Activated naive CD4-positive, alpha-beta T cell (primary cell): ENCODE measurements at places on chromosomes 7 and 10.

DNA sequence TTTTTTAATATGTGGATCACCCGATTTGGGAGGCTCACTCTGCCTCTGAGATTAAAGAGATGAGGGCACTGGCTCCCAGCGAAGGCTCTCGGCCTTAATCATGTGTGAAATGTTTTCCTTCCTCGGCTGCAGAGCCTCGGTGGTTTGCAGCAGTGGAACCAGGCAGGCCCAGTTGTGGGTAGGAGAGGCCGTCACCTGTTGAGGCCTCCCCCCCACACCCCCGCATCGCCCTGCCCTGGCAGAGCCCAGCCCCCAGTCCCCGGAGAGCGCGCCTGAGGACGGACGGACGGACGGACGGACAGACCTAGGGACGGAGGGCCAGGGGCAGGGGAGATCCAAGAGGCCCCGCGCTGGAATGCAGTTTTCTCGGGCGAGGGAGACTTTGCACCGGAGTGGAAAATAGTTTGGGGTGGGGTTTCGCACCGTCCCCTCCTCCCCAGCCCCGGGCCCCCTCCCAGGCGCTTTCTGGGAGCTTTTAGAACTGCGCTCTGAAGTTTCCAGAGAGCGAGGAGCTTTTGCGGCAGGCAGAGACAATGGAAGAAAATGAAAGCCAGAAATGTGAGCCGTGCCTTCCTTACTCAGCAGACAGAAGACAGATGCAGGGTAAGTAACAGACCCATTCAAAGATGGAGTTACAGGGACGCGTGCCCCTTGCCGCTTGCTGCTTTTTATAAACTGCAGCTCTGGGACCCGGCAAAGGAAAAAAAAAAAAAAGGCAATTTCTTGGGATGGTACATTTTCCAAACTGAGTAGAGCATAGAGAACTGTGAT lies at the start of gene KIAA1217:
Gene KIAA1217, plus strand, starts transcription at position 478 of the 771 bp plus-strand sequence. Its CDS starts 56 bp downstream, at position 534.
- no peak for DNase-seq

DNA sequence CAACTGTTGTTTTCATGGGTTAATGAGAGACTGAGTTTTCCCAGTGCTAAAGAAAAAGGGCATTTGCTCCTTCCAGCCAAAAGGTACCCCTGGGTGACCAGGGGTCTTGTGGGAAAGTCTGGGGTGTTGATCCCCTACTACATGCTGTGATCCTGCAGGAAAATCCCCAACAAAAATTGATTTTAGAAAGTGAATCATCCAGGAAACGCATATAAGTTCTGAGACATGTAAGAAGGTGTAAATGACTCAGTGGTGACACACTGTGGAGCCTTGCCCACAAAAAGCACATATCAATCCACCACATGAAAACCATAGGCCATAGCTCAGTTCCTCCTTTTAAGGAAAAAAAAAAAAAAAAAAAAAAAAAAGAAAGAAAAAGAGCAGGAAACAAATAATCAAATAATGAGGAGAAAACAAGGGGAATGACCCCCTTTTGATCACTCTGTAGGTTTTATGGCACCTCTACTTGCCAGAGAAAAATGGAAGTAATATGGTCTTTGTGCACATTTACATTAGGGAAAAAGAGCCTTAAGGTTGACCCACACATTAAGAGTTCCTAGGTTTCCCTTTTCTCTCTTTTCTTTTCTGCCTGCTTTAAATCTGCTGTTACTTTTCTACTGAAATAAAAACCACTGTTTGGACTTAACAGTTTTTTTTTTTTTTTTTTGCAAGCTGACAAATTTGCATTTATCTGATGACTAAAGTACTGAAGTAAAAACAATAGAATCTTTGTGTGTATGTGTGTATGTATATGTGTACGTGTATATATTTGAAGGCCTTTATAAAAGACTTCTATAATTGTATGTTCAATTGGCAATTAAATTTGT lies 386.0 kb downstream of the KIF20B start:
- DNase-seq: no peak

DNA sequence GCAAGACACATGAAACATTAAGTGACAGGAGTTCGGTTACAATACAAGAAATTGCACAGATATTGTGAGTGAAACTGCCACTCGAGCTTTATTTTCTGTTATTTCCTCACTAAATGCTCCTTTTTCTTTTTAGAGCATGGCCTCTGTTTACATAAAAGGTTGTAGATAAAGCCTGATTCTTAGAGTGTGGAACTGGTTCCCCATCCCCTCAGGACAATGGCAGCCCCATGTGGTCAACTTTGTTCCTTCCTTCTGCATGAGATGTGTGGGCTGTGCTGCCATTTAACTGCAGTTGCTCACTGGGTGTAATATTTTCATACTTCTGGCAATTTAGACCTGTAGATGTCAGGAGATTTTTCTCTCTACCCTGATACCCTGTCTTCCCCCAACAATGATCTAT lies 70.2 kb downstream of the LRGUK start:
- no peak for DNase-seq

DNA sequence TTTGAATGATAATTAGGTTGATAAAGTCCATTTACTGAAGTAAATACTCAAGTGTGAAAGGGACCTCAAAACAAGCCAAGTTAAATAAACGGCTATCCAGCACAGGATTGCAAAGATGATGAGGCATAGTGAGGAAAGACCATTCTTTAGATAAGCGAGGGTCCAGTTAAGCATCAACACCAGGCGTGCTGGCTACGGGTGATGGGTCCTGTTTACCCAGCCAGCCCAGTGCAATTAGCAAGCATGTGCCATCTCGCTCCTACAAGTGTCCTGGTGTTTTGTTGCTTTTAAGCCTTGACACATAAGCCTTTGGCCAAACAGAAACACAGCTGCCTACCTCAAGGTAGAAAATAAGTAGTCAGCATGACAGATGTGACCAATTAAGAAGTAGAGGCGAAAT lies 7.1 kb downstream of the NEBL start:
- DNase-seq: no peak

DNA sequence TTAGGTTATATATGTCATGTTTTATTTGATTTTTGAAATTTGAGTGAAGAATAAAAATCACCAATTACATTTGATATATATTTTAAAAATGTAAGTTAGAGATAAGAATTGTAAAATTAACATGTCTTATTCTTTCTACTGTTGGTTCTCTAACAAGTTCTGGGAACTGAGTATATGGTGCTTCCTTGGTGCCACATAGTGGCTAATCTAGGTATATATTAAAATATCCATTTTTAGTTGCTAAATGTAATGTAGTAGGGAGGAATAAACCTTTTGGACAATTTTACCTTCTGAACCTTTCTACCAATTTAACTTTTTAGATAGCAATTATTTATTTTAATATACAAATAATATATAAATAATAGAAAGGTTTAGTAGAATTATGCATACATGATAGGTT lies 17.5 kb downstream of the CFAP69 start:
- no peak for DNase-seq

GRCh38 chr10:133292919-133293809 lies 15.5 kb downstream of the TUBGCP2 start:
- no peak for DNase-seq

DNA sequence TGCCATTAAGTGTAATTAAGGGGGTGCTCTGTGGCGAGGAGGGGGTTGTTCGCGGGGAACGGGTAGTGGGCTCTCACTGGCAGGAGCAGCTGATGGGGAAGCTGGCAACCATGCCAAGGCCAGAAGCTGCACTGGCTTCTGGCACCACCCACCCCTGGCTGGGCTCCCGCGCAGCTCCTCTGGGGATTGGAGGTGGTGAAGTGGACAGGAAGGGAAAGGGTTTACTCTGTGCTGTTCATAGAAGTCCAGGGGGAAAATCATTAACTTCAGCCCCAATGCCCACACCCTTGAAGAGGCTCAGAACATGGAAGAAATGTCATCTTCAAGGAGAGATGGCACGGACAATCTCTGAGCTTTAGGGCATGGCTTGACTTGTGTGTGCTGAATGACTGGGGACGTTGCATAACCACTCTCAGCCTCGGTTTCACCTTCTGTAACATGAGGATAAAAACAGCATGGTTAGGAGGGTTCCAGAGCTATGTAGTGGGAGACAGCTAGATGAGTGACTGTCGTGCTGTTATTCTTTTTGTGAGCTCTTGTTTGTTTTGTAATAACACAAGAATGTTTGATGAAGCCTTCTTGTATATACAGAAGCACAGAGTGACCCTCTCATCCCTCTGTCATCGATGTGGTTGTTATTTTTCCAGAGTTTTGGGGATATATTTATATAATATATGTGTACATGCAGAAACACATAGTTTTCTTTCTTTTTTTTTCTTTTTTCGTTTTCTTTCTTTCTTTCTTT lies 29.9 kb downstream of the KAZALD1 start:
- DNase-seq: no peak

DNA sequence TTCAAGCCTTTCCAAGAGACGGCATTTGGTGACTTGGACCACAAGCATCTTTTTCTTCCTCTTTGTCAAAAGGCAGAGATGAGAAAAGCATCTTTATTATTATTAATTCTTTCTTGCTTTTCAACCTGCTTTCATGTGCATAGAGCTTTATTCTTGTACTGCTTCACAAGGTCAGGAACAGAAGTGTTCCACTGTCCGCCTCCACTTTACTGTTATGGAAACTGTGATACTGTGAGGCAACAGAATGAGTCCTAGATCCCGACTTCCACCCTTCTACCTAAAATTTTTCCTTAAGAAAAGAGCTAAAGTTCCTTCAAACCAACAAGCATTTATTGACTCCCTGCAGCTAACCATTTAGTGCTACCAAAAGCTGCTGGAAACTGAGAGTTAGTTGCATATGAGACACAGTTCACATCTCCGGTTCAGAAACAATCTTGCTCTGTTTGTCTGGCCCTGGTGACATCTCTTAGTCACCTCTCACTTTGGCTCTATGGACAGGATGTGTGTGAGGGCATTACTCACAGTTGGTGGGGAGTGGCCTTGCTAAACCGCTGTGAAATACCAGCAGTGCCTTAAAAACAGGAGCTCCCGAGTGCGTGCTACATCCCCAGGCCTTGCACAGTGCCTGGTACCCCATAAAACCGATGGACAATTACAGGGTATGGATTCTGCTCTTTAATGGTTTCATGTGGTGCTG lies 77.1 kb upstream of the TRIL start:
- DNase-seq: no peak

- DNase-seq: no peak
These were observed at the start of gene HECW1 for GRCh38 chr7:43112459-43112940. HECW1 (plus strand) TSS chr7:43112647; CDS start chr7:43243906, 131,259 bp downstream.
